ENCODE measurements at places on chromosomes 1 and 21.

GRCh38 chr1:119794230-119794875 lies 16.9 kb downstream of the REG4 start:
- no peak for DNase-seq

DNA sequence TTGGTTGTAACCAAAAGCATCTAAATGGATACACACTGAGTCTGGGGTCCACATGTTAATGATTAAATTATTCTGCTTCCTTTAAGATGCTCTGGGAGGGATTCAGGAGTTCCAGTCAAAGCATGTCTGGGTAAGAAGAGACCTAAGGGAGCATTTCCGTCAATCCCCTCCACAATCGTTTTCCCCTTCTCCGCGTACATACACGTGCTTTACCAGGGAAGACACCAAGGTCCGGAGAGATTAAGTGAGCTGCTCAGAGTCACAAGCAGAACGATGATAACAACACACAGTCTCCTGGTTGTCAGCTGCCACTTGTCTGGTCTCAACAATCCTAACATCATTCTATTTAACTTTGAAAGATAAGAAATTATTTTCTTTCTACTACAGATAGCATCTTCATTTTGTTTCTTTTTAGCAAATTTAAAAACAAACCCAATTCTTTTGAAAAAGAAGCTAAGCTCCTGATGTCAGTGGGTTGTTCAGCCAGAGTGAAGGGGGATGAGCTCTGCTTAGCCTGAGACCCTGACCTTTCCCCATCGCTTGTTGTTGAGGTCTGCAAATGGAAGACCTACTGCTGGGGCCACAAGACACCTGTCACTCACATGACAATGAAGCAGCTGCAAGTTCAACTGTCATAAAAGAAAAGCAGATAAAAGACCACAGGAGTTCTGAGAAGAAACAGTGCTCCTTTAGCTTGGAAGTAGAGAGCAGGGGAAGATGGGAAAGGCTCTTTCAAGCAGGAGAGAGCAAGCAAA lies 4.5 kb downstream of the PAFAH2 start:
- DNase-seq = no peak

- no peak for DNase-seq
Measured at GRCh38 chr1:188476606-188477005, 1647.9 kb downstream of the PLA2G4A start.

- no peak for DNase-seq
Measured at GRCh38 chr1:206672011-206672688, 12.6 kb upstream of the MAPKAPK2 start.

- DNase-seq = no peak
Measured at GRCh38 chr1:221548942-221549341, 192.9 kb downstream of the DUSP10 start.

- no peak for DNase-seq
Measured at GRCh38 chr1:90723590-90724108, 6.5 kb upstream of the BARHL2 start.

DNA sequence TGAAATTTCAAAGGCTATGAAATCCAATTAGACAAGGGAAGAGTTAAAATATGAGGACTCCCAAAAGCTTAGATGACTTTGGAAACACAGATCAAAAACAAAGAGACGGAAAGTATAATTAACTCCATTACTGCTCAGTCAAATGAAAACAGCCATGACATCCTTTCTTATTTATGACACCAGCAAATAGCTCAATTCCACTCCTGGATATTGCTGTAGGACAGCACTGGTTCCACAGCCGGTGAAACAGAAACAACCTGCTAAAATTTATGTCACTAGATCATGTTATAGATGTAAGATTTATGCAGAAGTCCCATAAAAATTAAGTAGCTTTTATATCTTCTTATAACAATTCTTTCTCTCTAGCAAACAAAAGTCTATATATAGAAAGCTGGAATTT lies 65.6 kb upstream of the RRP15 start:
- DNase-seq = no peak

DNA sequence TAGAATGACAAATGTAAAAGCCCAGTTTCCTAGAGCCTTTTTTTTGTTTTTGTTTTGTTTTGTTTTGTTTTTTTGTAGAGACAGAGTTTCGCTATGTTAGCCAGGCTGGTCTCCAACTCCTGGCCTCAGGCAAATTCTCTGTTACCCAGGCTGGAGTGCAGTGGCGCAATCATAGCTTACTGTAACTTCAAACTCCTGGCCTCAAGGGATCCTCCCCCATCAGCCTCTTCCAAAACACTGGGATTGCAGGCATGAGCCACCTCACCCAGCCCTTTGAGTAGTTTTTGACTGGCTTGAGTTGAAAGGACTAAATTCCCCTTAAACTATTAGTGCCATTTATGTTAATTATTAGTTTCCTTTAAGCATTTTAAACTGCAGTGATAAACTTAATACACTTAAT lies 28.8 kb upstream of the ZBTB18 start:
- no peak for DNase-seq

DNA sequence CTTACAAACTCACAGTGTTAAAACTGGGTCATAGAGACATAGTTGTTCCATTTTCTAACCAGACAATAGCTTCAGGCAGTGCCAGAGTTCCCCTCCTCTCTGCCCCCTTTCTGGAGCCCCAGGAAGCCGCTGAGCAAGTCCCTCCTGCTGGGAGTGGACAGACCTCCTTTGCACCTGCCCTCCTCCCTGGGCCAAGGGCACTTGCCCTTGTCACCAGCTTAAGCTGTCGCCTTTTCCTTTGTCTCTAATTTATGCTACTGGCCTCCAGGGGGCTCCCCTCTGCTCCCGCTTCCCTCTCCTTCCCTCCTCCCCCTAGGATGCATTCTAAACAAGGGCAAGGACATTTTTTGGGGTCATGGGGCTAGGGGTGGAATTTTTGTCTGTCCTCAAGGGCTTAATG lies 182.4 kb downstream of the MIS18A start:
- no peak for DNase-seq

DNA sequence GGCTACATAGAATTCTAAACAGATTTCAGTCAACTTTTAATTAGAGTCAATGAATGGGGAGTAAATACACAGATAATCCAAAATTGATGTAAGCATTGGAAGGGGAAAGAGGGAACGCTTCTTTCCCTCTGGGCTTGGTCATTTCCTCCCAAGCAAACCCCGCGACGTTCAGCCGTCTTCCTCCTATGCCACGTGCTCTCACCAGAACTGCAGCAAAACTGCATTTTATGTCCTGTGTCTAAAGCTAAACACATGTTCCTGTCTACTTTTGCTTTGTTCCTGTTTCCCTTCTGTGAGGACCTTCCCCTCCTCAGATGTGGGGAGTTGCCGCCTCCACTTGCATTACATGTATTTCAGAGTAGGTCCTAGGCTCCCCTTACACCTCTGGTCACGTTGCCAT lies 27.2 kb downstream of the UTP25 start:
- no peak for DNase-seq

GRCh38 chr1:9004700-9005394 lies 21.4 kb downstream of the SLC2A7 start:
- DNase-seq = peak; percentile 82

DNA sequence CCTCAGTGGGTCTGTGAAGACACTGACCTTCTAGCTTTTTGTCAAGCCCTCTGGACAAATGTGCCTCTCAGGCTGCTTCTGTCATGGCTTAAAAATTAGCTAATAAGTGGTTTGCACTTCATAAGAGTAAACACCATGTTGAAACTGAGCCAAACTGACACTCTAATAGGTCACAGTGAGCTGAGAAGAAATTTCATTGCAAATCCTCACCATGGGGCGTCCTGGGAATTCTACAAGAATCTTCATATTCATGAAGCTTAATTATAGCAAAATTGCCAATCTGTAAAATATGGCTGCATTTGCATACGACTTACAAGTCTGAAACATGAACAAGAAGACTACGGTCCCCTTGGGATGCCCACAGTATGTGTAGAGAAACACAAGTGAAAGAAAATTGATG lies 188.6 kb downstream of the DSCAM start:
- DNase-seq = no peak

GRCh38 chr1:51829058-51829457 lies 49.5 kb downstream of the NRDC start:
- no peak for DNase-seq

- DNase-seq = no peak
Measured at GRCh38 chr1:197884173-197884572, 18.3 kb upstream of the C1orf53 start.

DNA sequence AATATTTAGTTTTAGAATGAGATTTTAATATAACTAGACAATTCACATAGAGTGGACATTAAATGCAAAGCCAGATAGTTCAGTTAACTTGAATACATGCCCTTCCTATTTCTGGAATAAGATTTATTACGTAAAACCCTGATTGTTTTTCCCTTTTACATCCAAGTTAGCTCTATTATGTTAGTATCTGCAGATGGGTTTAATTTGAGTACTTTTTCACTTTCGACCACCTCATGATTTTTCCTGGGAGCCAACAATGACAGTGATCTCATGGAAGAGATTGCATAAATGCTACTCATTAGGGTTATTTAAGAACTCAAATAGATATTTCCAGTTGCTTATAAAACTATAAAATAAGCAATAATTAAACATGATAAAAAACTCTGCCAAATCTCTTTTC lies 199.4 kb upstream of the PTGFR start:
- DNase-seq = no peak

DNA sequence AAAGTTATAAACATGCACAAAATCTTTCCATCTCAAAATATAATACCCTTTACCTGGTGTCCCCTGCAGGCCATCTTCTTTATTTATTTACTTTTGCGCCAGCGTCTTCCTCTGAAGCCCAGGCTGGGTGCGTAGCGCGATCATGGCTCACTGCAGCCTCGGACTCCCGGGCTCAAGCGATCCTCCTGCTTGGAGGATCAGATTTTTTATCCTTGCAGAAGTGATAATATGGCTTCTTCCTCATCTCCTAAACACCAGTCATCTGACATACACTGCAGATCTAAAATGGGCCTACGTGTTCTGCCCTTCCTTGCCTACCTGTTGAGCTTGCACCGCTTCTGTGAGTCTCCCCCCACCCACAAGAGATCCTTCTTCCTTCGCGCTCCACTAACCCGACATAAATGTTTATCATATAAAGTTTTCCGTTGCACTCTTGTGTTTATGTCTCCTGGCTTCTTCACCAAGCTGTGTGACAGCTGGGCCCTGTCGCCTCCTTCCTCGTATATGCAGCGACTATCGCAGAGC lies 506 bp upstream of the SRP9 start:
- no peak for DNase-seq

DNA sequence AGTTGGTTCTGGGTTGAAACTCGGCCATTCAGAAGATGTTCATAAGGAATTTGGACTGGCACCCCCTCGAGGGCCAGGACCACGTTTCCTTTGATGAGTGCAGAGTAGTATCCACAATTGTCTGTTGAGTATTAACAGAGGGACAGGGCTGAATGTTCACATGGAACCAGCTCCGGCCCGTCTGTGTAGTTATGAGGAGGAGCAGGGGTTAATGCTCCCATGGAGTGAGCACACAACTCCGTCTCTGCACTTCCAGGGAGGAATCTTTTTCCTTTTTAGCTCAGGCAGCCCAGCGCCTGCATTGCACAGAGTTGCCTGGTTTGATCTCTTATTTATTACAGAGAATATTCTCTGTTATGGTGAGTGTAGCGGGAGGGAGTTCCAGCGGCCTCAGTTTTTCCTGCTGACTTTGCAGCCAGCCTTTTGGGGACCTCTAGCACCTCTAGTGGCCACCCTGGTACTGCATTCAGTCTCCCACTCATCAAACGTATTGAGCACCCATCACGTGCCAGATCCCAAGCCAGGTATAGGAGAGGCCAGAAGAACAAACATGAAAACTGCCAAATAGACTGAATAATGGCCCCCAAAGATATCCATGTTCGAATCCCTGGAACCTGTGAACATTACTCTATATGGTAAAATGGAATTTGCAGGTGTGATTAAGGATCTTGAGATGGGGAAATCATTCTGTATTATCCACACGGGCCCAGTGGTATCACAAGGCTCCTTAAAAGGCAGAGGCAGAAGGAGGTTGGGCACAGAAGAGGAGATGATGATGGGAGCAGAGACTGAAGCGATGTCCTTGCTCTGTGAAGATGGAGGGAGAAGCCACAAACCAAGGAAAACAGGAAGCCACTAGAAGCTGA lies 167.7 kb upstream of the CSF3R start:
- DNase-seq = peak; percentile 63

DNA sequence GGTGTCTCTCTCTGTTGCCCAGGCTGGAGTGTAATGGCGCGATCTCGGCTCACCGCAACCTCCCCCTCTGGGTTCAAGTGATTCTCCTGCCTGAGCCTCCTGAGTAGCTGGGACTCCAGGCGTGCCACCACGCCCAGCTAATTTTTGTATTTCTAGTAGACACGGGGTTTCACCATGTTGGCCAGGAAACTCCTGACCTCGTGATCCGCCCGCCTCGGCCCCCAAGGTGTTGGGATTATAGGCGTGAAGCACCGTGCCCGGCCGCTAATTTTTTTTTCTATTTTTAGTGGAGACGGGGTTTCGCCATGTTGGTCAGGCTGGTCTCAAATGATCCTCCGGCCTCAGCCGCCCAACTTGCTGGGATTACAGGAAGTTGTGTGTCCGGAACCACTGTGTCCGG lies 597 bp downstream of the HORMAD1 start:
- no peak for DNase-seq

- no peak for DNase-seq
Measured at GRCh38 chr1:47951545-47952235, 45.5 kb downstream of the TRABD2B start.

DNA sequence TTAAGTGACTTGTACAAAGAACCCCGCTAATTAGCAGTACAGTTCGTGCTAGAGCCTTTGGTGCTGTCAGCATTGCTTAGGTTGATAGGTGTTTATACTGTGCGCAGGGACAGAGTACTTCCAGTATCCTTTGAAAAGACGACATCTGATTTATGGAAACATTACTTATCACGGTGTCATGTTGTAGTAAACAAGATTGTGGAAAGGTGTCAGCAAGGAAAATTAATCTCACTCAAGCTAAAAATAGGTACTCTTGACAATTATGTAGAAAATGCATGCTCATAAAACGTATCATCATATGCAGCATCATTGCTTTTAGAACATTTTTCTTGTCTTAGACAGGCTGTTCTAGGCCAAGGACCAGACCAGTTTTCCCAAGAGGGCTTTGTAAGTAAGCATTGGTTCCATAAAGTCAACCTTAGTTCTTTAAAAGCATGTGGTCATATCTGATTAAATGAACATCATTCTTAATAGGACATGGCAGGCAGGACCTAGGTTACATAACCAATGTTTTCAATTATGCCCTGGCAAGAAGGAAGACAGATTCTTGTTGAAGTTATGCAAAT lies 33.0 kb downstream of the SH3BGR start:
- no peak for DNase-seq

DNA sequence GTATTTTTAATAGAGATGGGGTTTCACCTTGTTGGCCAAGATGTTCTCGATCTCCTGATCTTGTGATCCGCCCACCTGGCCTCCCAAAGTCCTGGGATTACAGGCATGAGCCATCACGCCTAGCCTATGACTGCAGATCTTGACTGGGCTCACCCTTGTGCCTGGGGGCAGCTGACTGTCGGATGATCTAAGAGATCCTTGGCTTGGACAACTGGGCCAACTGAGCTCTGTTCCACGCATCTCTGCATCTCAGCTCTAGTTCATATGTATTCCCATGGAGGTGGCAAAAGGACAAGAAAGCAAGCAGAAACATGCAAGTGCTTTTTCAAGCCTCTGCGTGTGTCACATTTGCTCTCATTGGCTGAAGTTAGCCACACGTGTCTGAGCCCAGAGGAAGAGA lies 75.8 kb upstream of the SELENON start:
- DNase-seq = no peak

Data from activated CD4-positive, alpha-beta T cell treated with anti-CD3 and anti-CD28 coated beads, Interleukin-2, amount 50 U/mL, for 1 hour (primary cell).